ENCODE measurements at places on chromosomes 16 and 17. TPM values are rescaled to one million over a fixed set of nuclear protein-coding genes. Genes with fewer than 3 reads are reported as not detected.

GRCh38 chr17:32933881-32934280 is 5.9 kb downstream of the TMEM98 start:
- no peak for DNase-seq

The BAHCC1 gene
- 32.3 TPM for total RNA-seq

The KLHL10 gene
- 0.67 TPM for total RNA-seq

The PARD6A gene
- 2.5 TPM for total RNA-seq

The PPM1E gene
- 2.2 TPM for total RNA-seq

DNA sequence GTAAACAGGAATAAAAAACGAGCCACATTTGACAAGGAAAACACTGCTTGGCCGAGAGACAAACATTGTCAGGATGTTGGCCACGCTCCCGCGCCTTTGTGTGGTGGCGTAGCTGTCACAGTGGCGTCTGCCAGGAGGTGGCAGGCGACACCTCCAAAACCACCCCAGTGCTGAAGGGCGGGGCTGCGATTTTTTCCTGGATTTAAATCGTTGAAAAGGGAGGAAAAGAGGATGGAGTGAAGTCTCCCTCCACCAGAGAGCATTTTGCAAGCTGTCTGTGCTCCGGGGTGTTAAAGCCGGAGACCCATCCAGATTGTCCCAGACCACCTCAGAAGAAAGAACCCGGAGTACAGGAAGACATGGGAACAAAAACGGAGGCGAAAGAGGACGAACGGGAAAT is 12.7 kb downstream of the MRM3 start:
- no peak for DNase-seq

DNA sequence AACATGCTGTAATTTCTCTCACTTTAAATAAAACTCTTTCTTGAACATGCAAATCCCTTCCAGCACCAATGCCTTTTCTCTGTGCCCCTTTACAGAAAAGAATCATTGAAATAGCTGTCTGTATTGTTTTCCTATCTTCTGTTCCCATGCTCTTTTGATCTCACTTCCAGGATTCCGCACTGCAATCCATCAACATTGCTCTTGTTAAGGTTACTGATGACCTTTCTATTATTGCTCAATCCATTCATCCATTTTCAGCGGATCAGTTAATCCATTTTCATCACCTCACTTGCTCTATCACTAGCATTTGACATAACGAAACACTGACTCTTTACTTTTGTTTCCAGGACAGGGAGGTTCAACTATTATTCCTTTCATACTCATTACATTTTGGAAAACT is 130.5 kb downstream of the ABCA8 start:
- no peak for DNase-seq

The PIGL gene
- total RNA-seq: 19.1 TPM

GRCh38 chr17:40878044-40878443 is 7.0 kb downstream of the KRT20 start:
- DNase-seq: no peak

The MYL11 gene
- total RNA-seq: 2.2 TPM

GRCh38 chr16:65213866-65214595 is 92.2 kb upstream of the CDH11 start:
- DNase-seq: no peak

Measured in chondrocyte (in vitro differentiated cells).